Naive thymus-derived CD8-positive, alpha-beta T cell (primary cell): ENCODE measurements at places on chromosomes 2 and 18. TPM values are rescaled to one million over a fixed set of nuclear protein-coding genes. Genes with fewer than 3 reads are reported as not detected.

GRCh38 chr18:8766559-8767293, 61.4 kb downstream of the MTCL1 start:
- no peak for DNase-seq

DNA sequence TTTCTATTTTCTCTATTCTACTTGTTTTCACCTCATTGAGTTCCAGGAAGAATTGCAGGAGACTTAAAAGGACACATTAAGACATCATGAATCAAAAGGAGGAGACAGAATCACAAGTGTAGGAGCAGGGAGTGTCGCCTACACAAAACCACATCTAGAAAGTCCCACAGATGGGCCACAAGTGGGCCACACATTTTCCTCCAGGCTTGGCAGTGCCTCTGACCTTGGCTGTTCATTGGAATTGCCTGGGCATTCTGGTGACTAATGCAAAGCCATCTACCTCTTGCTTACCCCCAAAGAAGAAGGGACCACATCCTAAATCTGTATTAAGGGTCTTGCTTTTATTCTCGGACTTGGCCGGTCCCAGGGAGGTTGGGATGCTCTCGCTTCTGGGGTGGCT, 103.6 kb downstream of the KLHL29 start:
- DNase-seq = no peak

DNA sequence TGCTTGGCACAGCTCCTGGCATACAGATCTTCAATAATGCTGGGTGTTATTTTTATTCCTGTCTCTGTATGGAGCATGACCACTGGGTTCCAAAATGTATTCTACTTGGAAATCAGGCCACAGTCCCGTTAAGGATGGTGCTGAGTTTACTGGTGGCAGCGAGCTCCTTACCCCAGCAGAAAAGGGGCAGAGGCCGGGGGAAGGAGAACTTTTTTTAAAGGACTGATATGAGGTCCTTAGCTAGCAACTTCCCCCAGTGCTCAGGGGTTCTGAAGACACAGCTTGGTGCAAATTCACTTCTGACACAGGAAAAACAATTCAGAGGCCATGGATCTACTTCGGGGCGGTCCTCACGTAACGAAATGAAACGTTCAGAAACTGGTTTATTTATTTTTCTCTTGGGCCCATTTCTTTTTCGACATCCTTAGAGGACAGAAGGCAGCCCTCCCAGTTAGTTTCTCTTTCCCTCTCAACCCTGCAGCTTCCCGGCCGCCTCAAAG, 872 bp downstream of the RDH14 start:
- DNase-seq = no peak

DNA sequence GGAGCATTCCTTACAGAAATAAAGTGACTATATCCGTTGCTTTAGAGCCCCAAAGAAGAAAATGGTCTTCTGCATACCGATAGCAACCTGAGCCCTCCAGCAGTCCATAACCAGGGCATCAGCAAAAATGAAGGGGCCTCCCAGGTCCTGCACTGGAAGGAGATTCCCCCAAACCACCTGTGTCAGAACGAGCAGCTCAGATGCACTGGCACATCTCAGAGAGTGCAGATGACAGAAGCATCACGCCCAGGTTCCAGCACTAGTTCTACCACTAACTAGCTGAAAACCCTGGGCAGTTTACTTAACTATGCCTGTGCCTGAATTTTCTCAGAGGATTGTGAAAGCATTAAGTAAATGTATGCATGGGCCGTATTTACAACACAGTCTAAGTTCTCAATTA, 466.7 kb upstream of the MYT1L start:
- DNase-seq = no peak

DNA sequence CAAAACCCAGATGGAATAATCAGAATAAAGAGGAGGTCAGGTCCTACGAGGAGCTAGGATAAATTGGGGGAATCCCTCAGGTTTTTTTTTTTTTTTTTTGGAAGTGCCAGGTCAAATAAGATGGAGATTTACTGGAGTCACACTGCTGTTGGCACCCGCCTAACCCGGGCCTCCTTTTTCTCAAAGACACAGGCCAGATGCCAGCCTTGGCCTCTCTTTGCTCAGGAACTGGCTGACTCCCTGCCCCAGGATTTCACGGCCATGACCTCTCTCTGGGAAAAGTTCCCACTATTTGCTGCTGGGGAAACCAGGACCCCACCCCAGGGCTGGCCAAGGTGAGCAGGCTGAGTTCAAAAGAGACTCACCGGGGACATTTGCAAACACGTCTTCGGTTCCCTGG, 2.5 kb downstream of the CD8A start:
- DNase-seq = no peak

DNA sequence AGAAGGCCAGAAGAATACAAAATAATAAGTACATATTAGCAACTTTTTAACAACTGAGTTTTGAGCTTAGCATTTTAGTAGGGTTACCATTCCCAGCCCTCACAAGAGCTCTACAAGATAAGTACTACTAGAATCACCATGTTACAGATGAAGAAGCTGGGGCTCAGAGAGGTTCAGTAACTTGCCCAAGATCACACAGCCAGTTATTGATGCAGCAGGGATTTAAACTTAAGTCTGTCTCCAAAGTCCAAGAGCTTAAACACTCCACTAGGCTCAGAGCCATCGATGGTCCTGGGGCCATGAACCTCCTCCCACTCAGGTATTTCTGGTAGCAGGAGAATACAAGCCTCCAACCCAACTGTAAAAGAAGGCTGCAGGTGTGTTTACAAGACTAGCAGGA, 30.8 kb downstream of the TNS1 start:
- DNase-seq = no peak

- DNase-seq = no peak
Measured at GRCh38 chr2:216555274-216555673, 56.6 kb downstream of the RPL37A start.

GRCh38 chr2:121130301-121130850, 154.6 kb downstream of the TFCP2L1 start:
- no peak for DNase-seq

GRCh38 chr18:27054926-27055325, 130.2 kb downstream of the CHST9 start:
- no peak for DNase-seq

DNA sequence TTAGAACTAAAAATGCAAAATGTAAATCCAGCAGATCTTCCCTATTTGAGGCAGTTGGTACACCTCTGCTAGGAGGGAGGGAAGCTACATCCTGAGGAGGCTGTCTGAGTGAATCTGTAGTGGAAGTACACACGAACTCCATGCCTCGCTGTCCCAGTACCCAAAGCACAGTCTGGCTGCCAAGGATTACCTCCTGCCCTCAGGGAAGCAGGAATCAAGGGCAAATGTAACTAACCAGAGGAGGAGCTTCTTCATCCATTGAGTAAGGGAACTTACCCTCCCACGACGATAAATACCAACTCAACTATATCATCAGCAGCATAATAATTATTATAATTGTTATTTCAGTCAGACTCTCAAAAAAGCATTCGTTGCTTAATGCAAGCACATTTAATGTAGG, 2.1 kb downstream of the DHRS9 start:
- no peak for DNase-seq

DNA sequence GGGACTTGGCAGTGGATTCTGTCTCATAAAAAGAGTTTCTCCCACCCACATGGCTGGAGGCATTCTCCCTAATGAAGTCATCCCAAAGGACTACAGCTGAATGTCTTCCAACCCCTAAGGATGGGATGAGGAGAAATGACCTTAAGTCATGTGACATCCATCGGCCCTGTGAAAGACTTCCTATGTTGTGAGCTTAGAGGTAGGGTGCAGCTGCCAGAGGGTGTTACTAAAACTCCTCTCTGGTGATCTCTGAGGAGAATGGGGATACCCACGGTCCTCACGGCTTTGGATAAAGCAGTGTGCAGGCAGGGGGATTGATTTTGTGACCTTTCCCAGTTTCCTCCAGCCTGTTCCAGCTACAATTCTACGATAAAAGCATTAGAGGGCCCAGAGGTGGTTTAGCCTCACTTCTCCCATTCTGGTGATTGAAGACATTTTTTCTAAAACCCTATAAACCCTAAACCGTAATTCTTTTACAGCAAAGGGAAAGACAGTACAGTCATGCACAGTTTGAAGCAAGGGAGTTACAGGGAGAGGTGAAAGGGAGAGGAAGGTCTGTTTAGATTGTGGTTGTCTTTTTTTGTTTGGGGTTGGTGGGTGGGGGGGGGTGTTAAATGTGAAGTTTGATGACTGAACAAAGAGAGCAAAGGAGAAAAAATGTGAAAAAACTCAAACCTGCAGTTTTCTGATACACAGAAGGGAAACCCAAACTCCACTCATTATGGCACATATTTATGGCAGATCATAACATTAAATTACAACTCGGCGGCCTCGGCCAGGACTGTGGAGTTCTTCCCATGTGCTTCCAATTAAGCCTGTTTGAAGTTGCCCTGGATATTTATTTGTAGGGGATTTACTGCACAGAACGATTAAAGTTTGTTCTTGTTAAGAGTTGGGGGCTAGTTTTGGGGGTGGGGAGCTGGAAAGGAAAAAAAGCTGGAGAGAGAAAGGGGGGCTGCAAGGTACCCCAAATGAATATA, 26.6 kb upstream of the SLC14A2 start:
- DNase-seq = no peak

- no peak for DNase-seq
Measured at GRCh38 chr2:157835006-157835405, 41.1 kb downstream of the ACVR1 start.

DNA sequence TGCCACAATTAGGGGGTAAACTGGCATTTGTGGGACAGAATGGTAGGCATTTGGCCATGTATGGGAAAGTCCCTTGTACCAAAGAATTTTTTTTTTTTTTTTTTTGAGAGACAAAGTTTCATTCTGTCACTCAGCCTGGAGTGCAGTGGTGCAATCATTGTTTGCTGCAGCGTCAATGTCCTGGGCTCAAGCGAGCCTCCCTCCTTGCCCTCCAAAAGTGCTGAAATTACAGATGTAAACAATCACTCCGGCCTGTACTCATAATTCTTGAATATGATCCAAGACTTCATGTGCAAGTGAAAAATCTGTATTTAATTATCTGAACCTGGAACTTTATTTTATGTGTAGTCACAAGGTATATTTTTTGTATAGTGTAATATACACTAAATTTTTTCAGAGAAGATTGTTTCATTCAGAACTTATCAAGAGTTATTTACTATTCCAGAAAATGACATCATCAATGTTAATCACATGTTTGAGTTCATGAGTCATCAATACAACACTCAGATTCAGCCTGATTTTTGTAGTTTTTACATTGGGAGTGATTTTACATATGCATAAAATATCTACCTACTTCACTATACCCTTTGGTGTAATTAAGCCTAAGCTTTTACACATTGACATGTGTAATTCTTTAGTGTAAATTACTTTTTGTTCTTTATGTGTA, 138.7 kb upstream of the L3MBTL4 start:
- DNase-seq = no peak

- DNase-seq = no peak
Measured at GRCh38 chr2:105099153-105099552, 61.3 kb downstream of the MRPS9 start.

GRCh38 chr2:20430035-20430434, 16.8 kb upstream of the RHOB start:
- no peak for DNase-seq

DNA sequence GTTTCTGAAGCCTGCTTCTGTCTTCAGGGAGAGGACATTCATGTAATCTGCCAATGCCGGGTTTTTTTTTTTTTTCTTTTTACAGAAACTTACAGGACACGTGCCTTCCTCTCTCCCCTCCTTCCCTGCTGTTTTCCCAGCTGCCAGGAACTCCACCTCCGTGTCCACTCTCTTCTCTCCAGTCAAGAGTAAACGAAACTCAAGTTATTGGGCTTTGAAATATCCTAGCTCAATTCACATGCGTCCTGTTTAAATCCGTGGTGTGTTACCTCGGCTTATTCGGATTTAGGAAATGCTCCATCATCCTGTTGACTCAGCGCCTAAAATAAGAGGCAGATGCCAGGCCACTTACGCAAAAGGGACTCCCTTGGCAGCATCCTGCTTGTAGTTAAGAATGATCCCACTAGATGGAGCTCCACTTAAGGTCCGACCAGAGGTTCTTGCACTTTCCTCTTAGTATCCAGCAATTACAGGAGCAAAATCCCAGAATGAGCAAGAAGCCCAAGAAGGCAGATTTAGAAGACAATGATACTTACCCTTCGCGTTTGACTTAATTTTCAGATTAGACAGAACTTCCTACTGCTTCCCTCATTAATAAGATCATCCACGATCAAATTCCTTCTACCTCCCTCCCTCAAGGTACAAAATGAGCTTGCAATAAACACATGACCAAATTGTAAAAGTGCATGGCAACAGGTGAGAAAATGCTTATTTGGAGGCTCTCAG, 97.2 kb upstream of the ZCCHC2 start:
- DNase-seq = peak; percentile 62

- DNase-seq = no peak
Measured at GRCh38 chr2:238591732-238592131, 165.0 kb downstream of the ASB1 start.

- no peak for DNase-seq
Measured at GRCh38 chr2:95296880-95297487, at the start of gene KCNIP3. KCNIP3 (plus strand) TSS chr2:95297347; CDS start chr2:95297439, 92 bp downstream.

DNA sequence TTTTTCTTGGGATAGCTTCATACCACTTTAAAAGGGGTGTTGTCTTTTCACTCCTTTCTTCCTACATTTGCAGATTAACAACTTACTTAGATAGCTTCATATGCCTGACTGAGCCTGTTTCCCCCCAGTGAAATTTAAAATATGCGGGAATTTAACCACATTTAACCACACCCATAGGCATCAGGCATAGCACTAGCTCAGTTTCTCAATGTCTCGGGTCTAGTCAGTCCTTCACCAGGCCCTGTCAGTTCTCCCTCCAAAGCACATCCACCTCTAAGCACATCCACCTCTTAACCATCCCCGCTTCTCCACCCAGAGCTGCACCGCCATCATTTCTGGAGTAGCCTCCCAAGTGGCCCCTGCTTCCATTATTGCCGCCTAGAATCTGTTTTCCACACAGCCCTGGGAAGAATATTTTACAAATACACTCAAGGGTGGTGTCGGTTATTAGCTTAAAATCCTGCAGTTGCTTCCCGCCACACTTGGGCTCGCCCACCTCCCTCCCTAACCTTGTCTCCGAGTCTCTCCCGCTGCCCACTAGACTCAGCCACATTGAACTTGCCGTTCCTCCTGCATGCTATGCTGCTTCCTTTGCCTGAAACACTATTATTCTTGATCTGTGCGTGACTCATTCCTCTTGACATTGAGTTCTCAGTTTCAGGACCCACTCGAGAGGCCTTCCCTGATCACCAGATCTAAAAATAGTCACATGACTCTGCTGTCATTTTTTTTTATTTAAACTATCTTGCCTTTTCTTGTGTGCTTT, 68.3 kb downstream of the SPTBN1 start:
- no peak for DNase-seq

GRCh38 chr2:201515573-201516246, 64.2 kb downstream of the STRADB start:
- no peak for DNase-seq

GRCh38 chr18:47917923-47918610, 12.4 kb downstream of the SMAD2 start:
- DNase-seq = no peak

- no peak for DNase-seq
Measured at GRCh38 chr2:109630441-109631430, 16.6 kb downstream of the SOWAHC start.

Gene RNF181
- polyA plus RNA-seq = 206 TPM

Gene SLC9A2
- polyA plus RNA-seq = not detected

Gene CDC42EP3
- polyA plus RNA-seq = 47.9 TPM

Gene ASB18
- not detected for polyA plus RNA-seq

Gene GCG
- polyA plus RNA-seq = not detected

Gene CDCA7
- polyA plus RNA-seq = 1.2 TPM

Gene EFHD1
- polyA plus RNA-seq = 2.9 TPM

Gene MLPH
- not detected for polyA plus RNA-seq

Gene TUBB8B
- not detected for polyA plus RNA-seq

Gene SPDYA
- polyA plus RNA-seq = not detected

Gene SYT4
- polyA plus RNA-seq = not detected

Gene MC4R
- polyA plus RNA-seq = not detected

Gene MRPL33
- 245 TPM for polyA plus RNA-seq
